ENCODE measurements at places on chromosomes 5 and 9. TPM values are rescaled to one million over a fixed set of nuclear protein-coding genes. Genes with fewer than 3 reads are reported as not detected.

The CYLC2 gene
- total RNA-seq = not detected

The TAF1L gene
- 0.06 TPM for total RNA-seq

The INIP gene
- total RNA-seq = 14.1 TPM

The DCANP1 gene
- not detected for total RNA-seq

The TAF11L2 gene
- not detected for total RNA-seq

The SLC1A3 gene
- 23.5 TPM for total RNA-seq

The PCDHAC2 gene
- 1.9 TPM for total RNA-seq

The SAPCD2 gene
- total RNA-seq = 0.60 TPM

The SMIM33 gene
- total RNA-seq = not detected

The PCDHB10 gene
- 3.6 TPM for total RNA-seq

The OTP gene
- not detected for total RNA-seq

Data from aorta (tissue), 5 donors.